ENCODE measurements at places on chromosomes 4 and X.

DNA sequence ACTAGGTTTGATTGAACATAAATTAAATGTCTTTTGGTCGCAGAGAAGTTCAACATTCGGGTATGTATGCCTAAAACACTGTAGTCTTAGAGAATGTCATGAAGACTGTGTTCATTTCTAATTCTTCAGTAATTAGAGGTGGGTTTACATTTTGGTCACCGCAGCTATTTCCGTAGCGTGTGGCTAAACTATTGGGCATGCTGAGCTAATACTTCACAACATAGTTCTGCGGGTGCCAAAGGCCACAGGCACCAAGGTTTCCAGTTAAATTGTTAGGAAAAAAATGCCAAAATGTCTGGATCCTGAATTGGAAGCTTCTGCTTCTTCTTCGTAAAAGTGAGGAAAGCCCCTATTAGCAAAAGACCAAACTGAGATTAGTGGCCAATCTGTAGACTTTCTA, 25.1 kb downstream of the SMIM31 start:
- DNase-seq = no peak

GRCh38 chr4:117965622-117966021, 68.7 kb upstream of the NDST3 start:
- no peak for DNase-seq

GRCh38 chr4:174012886-174013259, 270.6 kb downstream of the FBXO8 start:
- no peak for DNase-seq

- DNase-seq = no peak
These were observed 34.3 kb downstream of the MECP2 start for GRCh38 chrX:154063234-154063633.

DNA sequence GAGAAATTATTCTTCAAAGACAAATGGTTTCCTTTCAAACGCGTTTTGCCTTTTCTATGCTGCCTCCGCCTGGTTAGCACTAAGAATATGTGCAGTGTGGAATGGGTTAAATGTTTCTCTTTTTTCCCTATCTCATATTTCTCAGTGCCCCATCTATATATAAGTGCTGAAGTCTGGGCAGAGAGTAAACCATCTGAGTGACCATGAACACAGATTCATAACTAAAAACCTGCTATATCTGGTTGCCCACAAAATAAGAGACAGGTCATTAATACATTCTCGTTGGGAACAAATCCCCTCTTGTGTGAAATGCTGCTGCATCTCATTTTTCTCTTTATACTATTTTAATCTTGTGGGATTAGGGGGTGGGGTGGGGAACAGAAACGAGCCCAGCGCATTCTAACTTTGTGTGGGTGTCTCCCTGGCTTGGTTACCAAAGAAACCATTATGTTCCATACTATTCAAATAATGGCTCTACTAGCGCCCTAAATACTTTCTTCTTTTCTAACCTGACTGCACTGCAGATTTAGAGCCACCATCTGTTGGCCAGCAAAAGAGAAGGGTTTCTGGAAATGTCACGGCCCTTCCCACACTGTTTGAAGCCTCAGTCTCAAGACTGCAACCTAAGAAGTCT, 42.2 kb upstream of the PTCHD1 start:
- no peak for DNase-seq

GRCh38 chr4:122815248-122815647, 11.4 kb upstream of the FGF2 start:
- no peak for DNase-seq

DNA sequence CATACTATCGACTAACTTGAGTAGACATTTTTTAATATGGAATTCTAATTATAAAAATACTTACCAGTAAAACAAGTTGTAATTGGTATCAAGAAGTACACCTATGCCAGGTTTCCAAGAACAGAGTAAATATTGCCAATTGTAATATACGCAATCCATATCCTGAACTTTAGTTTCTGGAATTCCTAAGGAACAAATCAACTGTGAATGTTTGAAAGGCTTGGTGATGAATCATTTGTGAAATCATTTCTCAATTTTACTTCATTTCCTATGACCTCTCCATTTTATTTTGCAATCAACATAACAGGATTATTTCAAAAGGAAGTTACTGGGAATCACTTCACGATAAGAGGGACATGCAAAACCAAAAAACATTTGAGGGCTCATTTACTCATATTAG, 3.7 kb downstream of the IL13RA2 start:
- no peak for DNase-seq

DNA sequence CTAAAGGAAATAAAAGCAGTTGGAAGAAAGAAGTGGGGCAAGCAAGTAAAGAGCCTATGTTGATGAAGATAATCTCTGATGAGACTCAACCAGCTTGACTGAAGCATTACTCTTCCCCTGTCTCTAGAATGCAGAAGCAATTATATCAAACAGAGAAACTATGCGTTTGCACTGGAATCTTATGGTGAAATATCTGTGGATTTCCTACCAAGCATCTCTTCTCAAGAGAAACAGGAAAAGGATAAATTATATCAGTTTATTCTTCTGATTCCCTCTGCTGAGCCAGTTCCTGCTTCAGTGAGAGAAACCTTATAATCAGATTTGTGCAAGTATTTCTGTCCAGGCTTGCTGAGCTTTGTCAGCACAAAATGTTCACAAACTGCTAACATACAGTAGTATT, 316.7 kb upstream of the SLC7A11 start:
- DNase-seq = no peak

GRCh38 chr4:134777606-134778005, 576.0 kb upstream of the PABPC4L start:
- no peak for DNase-seq

- DNase-seq = no peak
These were observed 45.7 kb upstream of the HMX1 start for GRCh38 chr4:8917321-8917811.

- DNase-seq = no peak
These were observed 58.6 kb upstream of the P2RY10 start for GRCh38 chrX:78886550-78886949.

- DNase-seq = no peak
These were observed 4.1 kb downstream of the PITX2 start for GRCh38 chr4:110618581-110619462.

Data from epithelial cell of prostate (primary cell).